ENCODE measurements at places on chromosomes 5 and 9. TPM values are rescaled to one million over a fixed set of nuclear protein-coding genes. Genes with fewer than 3 reads are reported as not detected.

MSANTD3 gene
- 56.0 TPM for total RNA-seq

SLC4A9 gene
- not detected for total RNA-seq

AMBP gene
- not detected for total RNA-seq

SLC25A48 gene
- total RNA-seq, result not detected

REEP2 gene
- 1.0 TPM for total RNA-seq

RAI14 gene
- 215 TPM for total RNA-seq

CAAP1 gene
- 15.8 TPM for total RNA-seq

CSF2 gene
- not detected for total RNA-seq

DHFR gene
- 10.4 TPM for total RNA-seq

GABRA6 gene
- total RNA-seq, result not detected

OR1Q1 gene
- total RNA-seq, result not detected

CCDC171 gene
- total RNA-seq, result 0.65 TPM

IL5 gene
- total RNA-seq, result not detected

DUSP1 gene
- total RNA-seq, result 341 TPM

SNCAIP gene
- 8.9 TPM for total RNA-seq

MAMDC4 gene
- 0.52 TPM for total RNA-seq

FOXD4L6 gene
- total RNA-seq, result not detected

DND1 gene
- total RNA-seq, result 0.09 TPM

RELL2 gene
- 7.3 TPM for total RNA-seq

TEX48 gene
- not detected for total RNA-seq

ASS1 gene
- 2.0 TPM for total RNA-seq

HRCT1 gene
- total RNA-seq, result 0.98 TPM

LTC4S gene
- total RNA-seq, result 0.52 TPM

SEC61B gene
- total RNA-seq, result 83.2 TPM

PRLR gene
- not detected for total RNA-seq

ACTBL2 gene
- under 0.01 TPM for total RNA-seq

EGR1 gene
- total RNA-seq, result 3.4 TPM

GMCL2 gene
- not detected for total RNA-seq

PDGFRB gene
- total RNA-seq, result 10.4 TPM

PAEP gene
- total RNA-seq, result not detected

GALNT12 gene
- total RNA-seq, result 0.43 TPM

LCN15 gene
- total RNA-seq, result not detected

ZNF474 gene
- total RNA-seq, result 0.11 TPM

INSYN2B gene
- 0.87 TPM for total RNA-seq

GRAMD2B gene
- 8.7 TPM for total RNA-seq

CA9 gene
- total RNA-seq, result 0.09 TPM

DIRAS2 gene
- total RNA-seq, result 0.86 TPM

GFPT2 gene
- total RNA-seq, result 1.2 TPM

LCP2 gene
- total RNA-seq, result not detected

C5orf58 gene
- not detected for total RNA-seq

FREM1 gene
- total RNA-seq, result under 0.01 TPM

FAM13B gene
- total RNA-seq, result 21.1 TPM

FOXI1 gene
- total RNA-seq, result not detected
